ENCODE measurements at places on chromosomes 2 and 18.

DNA sequence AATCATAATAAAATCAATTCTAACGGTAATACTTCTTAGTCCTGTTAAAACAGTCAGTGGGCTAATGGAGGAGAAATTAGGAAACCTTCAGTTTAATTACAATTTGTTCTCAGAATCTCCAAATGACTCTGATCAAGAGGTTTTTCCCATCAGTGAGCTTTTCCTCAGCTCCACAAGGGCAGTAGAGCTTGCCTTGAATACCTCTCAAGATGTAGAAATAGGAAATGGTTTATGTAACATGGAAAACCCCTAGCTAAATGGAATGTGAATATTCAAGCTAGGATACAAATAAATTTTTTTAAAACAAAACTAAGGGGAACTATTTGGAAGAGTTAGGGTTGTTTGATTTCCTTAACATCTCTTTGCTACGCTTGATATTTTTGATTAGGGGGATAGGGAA is 87.5 kb downstream of the PLEKHM3 start:
- DNase-seq = no peak

GRCh38 chr18:11851806-11852337 is 659 bp downstream of the CHMP1B start:
- DNase-seq = peak; percentile 63

DNA sequence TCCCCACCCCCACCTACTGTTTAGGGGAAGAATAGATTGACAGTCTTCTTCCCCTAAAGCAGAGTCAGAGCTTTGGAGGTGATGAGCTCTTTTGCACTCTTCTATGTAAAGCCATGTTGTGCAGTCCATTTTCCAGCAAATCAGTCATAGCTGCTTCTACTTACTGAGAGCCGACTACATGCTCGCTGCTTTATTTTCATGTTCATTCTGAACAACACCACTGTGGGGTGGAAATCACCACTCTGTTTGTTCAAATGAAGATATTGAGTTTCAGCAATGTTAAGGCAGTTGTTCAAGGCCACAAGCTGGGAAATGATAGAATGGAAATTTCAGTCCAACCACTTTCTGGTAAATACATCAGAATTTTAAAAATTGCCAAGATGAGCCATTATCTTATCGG is 88.3 kb downstream of the INSIG2 start:
- no peak for DNase-seq

DNA sequence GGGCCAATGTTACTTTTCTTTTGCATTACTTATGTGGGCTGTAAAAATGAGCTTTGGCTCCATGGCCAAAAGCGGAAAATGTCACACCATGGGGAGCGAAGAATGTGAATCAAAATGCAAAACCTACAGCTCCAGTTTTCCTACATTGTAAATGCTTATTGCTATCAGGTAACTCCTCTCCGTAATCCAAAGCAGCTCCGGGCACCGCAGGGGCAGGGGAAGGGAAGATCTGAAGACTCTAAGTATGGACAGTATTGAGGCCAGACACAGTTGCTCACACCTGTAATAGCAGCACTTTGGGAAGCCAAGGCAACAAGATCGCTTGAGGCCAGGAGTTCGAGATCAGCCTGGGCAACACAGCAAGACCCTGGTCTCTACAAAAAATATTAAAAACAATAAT is 7.1 kb upstream of the AGFG1 start:
- DNase-seq = no peak

GRCh38 chr2:223853425-223853837 is 16.0 kb upstream of the AP1S3 start:
- no peak for DNase-seq

DNA sequence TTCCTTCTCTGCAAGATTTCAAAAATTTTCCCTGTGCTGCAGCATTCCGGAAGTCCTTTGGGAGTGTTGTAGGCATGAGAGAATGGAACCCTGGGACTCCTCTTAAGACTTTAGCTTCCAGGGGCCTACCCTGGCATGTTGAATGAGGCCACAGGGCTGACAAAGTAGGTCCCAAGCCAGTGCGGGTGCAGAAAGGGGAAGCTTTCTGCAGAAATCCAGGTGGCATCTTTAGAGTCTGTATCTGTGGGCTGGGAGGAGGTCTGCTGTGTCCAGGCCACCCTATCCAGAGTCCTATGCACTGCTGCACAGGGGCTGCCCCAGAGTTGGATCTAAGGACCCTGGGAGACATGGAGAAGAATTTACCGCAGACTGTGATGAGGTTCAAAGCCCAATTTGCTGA is 1.9 kb upstream of the SIX2 start:
- no peak for DNase-seq

- no peak for DNase-seq
These were observed 452.1 kb downstream of the TMX3 start for GRCh38 chr18:68262690-68263294.

DNA sequence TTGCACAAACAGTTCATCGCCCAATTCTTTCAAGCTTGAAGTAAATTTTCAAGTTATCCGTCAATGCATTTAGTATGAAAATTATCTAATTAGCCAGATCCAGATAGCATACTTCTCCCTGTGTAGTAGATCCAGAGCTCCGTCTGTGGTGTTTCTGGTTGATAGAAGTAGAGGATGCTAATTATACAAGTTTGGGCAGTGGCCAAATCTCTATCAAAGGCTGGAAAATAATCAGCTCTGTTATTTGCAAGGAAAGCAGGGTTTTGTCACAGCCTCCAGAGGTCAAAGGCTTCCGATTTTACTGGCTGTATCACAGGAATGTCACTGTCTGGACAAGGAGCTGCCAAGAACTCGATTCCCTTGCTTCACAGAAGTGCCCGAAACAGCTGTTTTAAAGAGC is 28.6 kb downstream of the LRRC30 start:
- no peak for DNase-seq

DNA sequence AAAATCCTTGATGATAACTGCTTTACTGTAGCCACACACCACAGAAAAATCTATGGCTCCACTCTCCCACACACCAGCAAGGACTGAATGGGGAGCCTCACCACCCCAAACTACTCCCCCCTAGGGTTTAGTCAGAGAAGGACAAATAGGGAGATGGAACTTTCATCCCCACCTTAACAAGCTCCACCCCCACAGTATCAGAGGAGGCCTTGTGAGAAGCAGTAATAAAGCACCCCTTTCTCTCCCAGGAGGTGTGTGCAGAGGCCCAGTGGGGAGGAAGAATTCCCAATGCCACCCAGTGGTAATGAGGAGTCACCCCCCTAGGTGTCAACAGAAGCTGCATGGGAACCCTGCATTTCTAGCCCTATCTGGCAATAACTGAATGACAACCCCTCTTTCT is 224.9 kb downstream of the TNS1 start:
- DNase-seq = no peak

- DNase-seq = no peak
These were observed 102.9 kb downstream of the MRO start for GRCh38 chr18:50716902-50717301.

DNA sequence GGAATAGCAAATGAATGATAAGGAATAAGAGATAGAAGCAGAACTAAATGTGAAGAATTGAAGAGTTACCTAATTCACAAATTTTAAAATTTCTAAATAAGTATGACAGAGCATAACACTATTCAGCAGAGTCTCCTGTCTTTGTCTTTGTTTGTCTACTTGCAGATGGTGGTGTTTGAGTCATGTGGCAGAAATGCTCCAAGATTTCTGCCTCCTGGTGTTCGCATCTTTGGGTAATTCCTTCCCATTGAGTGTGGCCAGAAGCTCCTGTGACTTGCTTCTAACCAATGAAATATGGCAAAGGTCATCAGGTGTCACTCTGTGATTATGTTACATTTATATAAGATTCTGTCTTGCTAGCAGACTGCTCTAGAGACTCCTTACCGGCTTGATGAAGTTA is 45.6 kb upstream of the GALNT3 start:
- DNase-seq = no peak

- no peak for DNase-seq
These were observed 18.8 kb upstream of the RHOB start for GRCh38 chr2:20427931-20428526.

DNA sequence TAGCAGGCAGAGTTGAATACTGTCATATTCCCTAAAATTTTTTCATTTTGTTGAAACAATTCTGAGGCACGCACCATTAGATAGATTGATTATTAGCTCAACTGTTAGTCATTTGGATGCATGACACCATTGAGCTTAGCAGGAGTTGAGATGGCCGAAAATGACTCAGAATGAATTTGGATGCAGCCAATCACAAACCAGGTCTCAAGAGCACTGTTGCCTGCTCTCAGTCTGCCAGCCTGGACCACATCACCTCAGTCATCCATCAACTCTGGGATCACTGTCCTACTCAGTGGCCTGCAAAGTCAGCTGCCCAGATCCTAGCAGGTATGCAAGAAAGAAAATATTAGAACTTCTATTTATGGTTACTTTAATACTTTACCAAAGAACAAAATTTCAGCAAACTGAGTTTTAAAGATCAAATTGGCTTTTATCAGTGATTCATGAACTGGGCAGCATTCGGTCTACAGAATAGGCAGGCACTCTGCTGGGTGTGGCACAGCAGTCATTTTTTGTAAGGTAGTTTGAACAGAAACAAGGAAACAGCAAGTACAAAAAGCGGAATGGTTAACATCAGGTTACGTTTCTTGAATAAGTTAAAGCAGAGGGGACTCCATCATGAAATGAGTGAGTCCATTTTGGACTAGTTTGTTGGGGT is 152.7 kb upstream of the ARHGAP28 start:
- no peak for DNase-seq

- no peak for DNase-seq
These were observed 202.3 kb downstream of the FAM210A start for GRCh38 chr18:13524054-13524453.

GRCh38 chr18:58048081-58048642 is 4.1 kb downstream of the NEDD4L start:
- DNase-seq = no peak

DNA sequence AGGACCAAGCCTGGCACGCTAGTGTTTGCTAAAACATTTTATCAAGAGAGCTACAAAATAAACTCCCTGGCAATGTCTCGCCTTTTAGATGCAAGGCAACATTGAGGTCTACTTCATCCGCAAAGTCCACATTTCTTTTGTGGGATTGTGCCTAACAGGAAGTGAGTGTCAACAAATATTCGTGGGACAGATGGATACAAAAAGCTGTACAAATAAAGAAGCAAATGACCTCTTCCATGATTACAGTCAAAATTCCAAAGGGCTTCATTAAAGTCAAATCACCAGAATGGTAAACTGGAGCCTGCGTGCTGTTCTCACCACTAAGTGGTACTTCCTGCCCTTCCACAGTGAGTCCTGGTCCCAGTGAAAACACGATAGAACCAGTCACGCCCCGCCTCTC is 40.4 kb downstream of the L3MBTL4 start:
- no peak for DNase-seq

GRCh38 chr2:119760956-119761275 is 1.2 kb downstream of the PTPN4 start:
- no peak for DNase-seq

GRCh38 chr2:102788885-102789260 is 27.0 kb downstream of the TMEM182 start:
- no peak for DNase-seq

DNA sequence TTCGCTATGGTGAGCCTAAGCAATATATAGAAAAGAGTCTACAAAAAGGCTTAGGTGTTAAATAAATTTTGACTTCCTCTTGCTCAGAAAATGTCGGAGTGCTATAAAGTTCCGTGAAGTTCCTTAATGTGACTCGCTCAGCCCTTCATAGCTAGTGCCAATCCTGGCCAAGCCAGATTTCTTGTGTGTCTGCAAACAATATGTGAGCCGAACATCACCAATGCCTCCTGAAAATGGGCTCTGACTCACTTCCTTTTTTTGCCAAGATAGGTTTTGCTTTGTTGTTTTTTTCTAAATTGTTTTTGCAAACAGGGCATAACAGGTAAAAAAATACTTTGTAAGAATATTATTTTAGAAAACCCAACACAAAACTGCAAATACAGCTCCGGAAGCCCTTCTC is 26.1 kb downstream of the CDC42EP3 start:
- peak; percentile 49 for DNase-seq

GRCh38 chr18:79479116-79479760 is 83.5 kb downstream of the NFATC1 start:
- no peak for DNase-seq

GRCh38 chr2:106143495-106144215 is 50.4 kb downstream of the UXS1 start:
- no peak for DNase-seq

GRCh38 chr2:238499731-238500580 is 73.2 kb downstream of the ASB1 start:
- no peak for DNase-seq

DNA sequence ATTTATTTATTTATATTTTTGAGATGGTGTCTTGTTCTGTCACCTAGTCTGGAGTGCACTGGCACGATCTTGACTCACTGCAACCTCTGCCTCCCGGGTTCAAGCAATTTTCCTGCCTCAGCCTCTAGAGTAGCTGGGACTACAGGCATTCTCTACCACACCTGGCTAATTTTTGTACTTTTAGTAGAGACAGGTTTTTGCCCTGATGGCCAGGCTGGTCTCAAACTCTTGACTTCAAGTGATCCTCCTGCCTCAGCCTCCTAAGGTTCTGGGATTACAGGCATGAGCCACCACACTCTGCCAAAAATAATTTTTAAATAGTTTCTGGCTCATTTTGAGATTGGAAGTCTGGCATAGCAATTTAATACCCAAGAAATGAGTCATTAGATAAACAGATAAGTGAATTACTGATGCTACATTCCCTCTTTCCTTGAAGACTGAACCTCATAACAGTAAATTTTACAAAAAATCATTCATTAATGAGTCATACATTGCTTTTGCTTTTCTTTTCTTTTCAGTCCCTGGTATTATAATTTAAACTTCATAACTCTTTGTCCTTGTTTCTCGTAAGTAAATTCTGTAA is 881.6 kb upstream of the PIK3C3 start:
- DNase-seq = no peak

- DNase-seq = peak; percentile 7
These were observed at the start of gene CFAP221 for GRCh38 chr2:119544075-119544938. Gene CFAP221 (plus strand): TSS chr2:119544449. CDS start chr2:119546132, 1,683 bp downstream.

GRCh38 chr2:156125018-156125417 is 207.5 kb downstream of the NR4A2 start:
- DNase-seq = no peak

GRCh38 chr2:69619725-69620124 is 23.8 kb downstream of the AAK1 start:
- DNase-seq = peak; percentile 29

DNA sequence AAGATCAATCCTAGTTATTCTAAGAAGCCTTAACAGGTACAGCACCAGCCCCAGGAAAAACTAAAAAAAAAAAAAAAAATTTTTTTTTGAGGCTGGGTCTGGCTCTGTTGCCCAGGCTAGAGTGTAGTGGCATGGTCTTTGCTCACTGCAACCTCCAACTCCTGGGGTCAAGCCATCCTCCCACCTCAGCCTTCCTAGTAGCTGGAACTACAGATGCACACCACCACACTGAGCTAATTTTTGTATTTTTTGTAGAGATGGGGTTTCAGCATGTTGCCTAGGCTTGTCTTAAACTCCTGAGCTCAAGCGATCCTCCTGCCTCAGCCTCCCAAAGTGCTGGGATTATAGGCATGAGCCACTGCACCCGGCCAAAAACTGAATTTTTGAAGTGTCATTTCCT is 10.3 kb upstream of the ALPK2 start:
- no peak for DNase-seq

GRCh38 chr2:9375857-9376428 is 47.4 kb downstream of the ITGB1BP1 start:
- no peak for DNase-seq
